GOT3 (cell line): ENCODE measurements at places on chromosomes 11 and 22.
A peak's percentile ranks its signal among the peaks of the same experiment; 100 is the strongest.

- DNase-seq, result no peak
Observed at GRCh38 chr11:59174664-59175033, 2.7 kb downstream of the DTX4 start.

DNA sequence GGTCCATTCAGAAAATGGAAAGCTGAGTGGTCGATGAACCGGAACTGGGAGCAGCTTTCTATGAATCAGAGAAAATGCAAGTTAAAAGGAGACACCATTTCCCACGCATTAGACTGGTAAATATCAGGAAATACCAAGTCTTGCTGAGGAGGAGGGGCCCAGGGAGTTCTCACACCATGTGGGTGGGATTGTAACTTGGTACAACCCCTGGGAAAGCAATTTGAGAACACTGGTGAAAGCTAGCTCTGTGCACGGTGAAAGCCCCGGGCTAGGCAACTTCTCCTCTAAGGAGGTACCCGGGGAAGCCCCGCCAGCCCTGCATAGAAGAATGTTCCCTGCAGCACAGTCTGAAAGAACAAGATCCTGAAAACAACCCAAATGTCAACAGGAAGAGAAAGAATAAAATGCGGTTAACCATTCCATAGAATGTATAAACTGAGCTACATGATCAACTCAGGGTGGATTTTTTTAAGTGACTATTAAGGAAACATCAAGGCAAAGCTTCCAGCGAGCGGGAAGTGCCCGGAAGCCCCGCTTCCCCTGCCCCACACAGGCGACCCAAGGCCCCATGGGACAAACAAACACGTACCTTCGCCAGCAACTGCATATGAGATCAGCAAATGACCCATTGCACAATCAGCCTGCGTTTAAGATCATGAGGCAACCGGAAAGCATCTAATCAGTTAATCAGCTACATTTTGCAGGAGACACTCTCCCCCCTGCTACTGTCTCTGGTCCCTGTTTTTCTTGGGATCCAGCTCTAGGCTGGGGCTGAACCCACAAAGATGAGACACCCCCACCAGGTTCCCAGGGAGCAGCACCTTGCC is 11.3 kb downstream of the SHANK2 start:
- peak; percentile 23 for DNase-seq

DNA sequence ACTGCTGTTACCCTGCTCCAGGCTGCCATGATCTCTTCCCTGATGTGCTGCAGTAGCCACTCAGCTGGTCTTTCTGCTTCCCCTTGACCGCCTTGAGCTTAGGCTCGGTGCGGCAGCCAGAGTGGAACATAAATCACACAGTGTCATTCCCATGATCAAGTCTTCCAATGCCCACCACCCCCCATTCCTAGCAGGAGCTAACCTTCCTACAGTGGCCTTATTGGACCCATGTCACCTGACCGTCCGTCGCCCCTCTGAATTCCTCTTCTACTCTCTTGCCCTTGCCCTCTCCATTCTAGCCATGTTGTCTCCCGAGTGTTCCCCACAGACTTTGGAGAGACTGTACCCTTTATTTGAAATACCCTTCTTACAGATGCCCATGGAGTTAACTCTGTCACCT is 43.4 kb downstream of the OTOG start:
- no peak for DNase-seq

DNA sequence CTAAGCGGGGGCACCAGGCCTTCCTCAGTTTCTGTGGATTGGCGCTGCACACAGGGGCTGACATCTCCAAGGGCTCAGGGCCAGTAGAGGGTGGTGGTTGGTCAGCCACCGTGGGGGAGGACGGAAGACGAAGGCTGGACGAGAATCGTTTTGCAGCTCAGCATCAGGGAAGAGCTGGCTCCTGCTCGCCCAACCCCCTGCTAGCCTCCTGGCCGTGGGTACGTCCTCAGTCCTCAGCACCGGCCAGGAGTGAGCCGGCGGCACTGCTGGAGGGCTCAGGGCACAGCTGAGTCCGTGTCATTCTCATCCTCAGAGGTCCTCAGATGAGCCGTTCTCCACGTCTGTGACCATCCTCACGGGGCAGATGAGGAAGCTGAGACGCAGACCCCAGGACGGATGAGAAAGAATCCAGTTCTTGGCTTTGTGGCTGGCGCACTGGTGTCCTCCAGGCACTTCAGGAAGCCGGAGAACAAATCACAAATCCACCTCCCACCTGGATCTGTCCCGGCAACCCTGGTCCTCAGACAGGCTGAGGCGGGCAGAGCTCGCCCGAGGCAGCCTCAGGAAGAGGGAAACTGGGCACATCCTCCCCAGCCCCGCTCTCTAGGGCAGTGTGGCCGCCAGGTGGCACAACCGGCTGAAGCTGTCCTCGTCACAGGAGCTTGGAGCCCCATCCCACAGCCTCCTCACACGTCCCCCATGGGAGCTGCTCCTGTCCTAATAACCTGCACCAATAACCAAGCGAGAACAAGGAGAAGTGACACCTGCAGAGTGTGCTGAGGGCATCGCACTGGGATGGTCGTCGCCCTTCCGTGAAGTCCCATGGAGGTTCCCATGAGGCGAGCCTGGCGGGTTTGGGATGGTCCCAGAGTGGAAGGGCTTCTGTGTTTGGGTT is 393.7 kb downstream of the BRD1 start:
- DNase-seq, result no peak

DNA sequence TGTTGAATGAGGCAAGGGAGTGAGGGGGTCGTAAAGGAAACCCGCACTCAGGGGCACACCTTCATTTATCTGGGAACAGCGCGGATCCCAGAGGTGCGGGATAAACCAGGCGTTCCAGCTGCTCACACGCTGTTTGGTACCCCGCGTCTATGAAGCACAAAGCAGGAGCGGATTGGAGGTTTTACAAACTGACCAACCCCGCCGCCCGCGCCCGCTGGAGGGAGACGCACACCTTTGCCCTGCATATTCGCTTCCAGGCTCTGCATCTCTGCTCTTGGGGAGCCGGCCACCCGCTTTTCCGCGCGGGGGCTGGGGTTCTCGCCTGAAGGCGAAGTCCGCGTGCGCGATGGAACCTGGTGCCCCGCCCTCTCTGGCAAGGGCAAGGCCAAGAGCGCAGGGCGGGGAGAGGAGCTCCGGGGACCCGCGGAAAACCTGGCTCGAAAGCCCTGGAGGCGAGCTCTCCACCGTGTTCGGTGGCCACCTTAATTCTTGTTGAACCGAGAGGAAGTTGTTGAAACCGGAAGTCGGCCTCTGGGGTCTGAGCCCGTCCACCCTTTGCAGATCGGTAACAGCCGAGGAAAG is 6.8 kb upstream of the ALX4 start:
- no peak for DNase-seq

DNA sequence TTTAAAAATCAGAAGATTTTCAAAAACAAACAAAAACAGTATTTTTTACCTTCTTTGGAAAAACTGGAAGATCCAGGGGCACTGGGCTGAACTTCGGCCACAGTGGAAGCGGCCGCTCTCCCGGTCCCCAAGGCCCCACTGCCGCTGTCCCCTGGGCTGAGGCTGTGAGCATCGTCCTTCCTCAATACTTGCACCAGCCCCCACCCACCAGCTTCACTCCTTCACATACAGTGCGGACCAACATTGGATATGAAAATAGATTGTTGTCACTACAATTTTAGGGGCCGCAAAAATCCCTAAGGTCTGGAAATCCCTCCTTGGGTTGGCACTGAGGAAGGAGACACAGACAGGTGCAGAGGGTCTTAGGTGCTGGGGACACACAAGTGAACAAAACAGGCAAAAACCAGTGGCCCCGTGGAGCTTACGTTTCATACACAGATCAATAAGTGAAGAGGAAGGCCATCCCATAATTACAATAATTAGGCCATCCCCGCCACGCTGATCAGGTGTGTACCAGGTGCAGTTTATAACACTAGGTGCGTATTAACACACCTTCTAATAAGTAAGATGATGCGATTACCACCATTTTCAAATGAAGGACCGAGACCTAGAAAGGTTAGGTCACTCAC is 28.2 kb upstream of the SLC22A12 start:
- DNase-seq, result no peak

- DNase-seq, result no peak
Observed at GRCh38 chr11:92276773-92277172, 52.2 kb downstream of the FAT3 start.

DNA sequence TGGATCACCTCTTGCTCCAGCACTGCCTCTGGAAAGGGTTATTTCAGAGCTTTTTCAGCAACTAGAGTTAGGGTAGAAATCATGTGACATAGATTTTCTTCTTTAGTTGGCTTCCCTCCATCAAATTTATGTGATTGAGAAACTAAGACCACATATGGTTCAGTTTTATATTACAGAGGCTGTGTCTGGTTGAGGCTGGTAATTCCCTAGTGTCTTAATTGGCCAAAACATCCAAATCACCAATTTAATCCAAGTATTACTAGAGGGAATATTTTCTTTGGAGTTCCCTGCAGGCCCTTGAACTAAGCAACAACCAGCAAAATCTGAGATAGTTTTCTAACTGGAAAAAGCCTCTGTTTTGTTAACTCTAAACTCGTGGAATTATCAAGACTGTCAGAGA is 136.3 kb downstream of the ARHGAP42 start:
- DNase-seq, result no peak

DNA sequence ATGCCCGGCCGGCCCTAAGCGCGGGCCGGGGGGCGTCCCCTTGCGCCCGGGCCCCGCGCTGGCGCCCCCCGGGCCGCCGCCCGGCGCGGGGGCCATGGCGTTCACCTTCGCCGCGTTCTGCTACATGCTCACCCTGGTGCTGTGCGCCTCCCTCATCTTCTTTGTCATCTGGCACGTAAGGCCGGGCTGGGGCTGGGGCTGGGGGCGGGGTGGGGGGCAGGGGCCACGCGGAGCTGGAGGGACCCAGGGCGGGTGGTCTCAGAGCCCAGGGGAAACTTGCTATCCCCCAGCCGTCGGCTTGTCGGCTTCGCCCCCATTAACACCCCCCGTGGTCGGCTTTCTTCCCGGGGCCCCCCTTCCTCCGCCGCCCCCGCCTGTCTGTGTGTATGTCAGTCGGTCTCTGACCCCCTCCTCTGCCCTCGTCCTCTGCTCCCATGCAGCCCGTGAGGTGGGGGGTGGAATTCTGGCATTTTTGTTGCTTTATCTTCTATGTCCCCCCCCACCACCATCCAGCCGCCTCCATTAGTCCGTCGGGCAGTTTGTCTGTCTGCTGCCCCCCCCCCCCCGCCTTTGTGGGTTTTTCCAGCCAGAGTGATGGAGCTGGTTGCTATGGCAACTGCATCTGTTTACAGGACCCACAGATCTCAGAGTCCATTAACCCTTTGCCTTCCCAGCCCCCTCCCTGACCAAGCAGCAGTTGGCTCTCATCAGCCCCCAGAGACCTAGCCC is 552 bp downstream of the CNIH2 start:
- no peak for DNase-seq

- no peak for DNase-seq
Observed at GRCh38 chr22:40966726-40967085, 15.5 kb downstream of the RBX1 start.

- DNase-seq, result no peak
Observed at GRCh38 chr11:3669742-3670183, 1.4 kb downstream of the CHRNA10 start.
